Midbrain (tissue), 1 donor: ENCODE measurements at places on chromosomes 12 and 14.

GRCh38 chr14:76870166-76870565, 44.0 kb downstream of the LRRC74A start:
- DNase-seq: no peak

GRCh38 chr14:73258845-73259611, 21.7 kb downstream of the PAPLN start:
- no peak for DNase-seq

GRCh38 chr14:35229792-35230089, 62.4 kb upstream of the PSMA6 start:
- DNase-seq: no peak

DNA sequence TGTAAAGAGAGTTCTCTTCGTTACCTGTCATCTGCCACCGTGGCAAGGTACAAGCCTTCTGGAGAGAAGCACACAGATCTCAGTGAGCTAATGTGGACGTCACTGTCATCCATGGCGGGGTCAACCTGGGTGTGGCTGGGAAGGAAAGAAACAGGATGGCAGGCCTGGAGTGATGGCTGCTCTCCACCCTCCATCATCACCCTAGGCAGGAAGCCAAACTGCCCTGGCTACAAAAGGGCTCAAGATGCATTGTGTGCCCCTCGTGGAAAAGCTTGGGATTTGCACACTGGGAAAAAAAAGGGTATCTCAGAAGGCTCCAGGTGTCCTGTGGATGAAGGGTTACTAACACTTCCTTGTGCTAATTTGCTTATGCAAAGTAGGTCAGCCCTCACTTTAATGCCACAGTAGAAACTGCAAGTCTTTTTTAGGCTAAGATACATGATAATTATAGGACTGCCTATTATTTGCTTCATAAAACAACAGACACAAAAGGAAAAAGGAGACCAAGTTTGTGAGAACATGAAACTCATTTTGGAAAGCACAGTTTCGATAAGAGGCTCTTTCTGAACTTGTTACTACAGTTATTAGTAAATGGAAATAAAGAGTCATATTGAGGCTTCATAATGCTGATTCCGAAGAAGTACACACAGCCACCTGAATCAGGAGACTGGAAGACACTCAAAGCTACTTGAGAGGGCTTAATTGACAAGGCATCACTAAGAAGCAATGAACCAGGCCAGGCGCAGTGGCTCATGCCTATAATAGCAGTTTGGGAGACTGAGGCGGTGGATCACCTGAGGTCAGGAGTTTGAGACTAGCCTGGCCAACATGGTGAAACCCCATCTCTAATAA, 18.9 kb downstream of the RFC5 start:
- no peak for DNase-seq

- no peak for DNase-seq
Measured at GRCh38 chr14:21712036-21712435, 38.4 kb upstream of the OR4E1 start.

DNA sequence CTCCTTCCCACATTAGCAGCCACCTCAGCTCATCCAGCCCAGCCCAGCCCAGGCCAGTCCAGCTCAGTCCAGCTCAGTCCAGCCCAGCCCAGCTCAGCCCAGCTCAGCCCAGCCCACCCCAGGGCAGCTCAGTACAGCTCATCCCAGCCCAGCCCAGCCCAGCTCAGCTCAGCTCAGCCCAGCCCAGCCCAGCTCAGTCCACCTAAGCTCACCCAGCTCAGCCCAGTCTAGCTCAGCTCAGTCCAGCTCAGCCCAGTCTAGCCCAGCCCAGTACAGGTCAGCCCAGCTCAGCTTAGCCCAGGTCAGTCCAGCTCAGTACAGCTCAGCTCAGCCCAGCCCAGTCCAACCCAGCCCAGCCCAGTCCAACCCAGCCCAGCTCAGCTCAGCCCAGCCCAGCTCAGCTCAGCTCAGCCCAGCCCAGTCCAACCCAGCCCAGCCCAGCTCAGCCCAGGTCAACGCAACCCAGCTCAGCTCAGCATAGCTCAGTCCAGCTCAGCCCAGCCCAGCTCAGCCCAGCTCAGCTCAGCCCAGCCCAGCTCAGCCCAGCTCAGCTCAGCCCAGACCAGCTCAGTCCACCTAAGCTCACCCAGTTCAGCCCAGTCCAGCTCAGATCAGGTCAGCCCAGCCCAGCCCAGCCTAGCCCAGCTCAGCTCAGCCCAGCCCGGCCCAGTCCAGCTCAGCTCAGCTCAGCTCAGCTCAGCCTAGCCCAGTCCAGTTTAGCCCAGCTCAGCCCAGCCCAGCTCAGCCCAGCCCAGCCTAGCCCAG, 63.0 kb downstream of the TMEM121 start:
- no peak for DNase-seq

DNA sequence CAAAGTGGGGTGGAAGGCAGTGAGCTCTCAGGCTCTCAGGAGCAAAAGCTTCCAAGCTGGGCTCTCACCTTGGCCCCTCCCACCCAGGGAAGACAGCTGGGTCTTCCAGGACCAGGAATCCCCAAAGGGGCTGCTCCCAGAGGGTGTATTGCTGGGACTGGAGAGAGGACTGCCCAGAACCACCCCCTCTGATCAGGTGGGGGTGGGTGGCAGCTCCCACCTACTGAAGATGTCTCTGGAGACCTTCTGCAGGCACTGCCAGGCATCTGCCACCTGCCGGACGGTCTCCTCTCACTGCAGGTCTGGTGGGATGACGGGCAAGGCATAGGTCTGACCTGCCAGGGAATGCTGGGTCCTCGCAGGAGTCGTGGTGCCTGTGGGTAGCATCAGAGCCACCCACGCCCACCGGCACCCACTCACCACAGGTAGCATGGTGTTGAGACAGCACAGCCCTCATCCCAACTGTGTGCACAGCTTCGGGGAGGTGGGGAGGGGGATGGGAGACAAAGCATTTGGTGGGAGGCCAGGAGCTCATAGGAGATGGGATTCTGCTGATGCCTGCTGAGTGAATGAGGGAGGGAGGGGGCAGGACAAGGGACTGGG, 103.2 kb downstream of the SINHCAF start:
- no peak for DNase-seq
